ENCODE measurements at places on chromosomes 5 and 9.
A peak's percentile ranks its signal among the peaks of the same experiment; 100 is the strongest.

DNA sequence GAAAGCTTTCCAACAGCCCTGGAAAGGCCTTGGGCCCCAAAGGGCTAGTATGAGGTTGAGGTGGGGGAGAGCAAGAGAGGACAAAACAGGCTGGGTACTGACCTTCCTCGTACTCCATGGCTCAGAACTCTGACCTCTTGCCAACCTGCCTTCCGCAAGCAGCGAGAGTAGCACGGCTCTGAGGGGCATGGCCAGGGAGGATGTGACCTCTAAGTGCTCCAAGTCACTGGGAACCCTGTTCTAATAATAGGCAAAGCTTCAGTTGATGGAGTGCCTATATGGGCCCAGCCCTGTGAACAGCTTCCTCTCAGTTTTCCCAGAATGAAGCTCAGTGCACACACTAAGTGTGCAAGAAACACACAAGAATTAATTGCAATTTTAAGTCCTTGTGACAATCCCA, 127.6 kb upstream of the GABRP start:
- DNase-seq: no peak

DNA sequence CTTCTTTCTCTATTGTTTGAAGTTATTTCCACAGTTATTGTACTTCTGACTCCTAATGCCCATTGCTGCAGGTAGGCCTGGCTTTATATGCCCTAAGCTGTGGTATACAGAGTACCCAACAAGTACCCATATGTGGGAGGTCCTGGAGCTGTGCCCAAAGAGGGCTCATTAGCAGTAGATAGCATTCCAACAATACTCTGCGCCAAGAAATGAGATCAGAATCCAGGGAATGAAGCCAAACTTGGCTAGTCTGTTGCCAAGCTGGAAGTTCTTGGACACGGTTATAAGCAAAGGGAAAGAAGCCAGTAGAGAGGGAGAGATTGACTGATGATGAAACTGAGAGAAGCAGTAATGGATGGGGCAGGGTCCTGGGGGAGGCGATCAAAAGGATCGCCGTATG, 29.7 kb upstream of the FAM169A start:
- no peak for DNase-seq

- DNase-seq: peak; percentile 59
These were observed at the start of gene TRPM3 for GRCh38 chr9:71121275-71122021. TSS of gene TRPM3 (minus strand) at chr9:71121621. CDS start at chr9:71121354, 267 bp downstream.

GRCh38 chr5:69043655-69043996, 50.2 kb upstream of the SLC30A5 start:
- DNase-seq: no peak

GRCh38 chr9:33041432-33042188, 16.5 kb downstream of the DNAJA1 start:
- DNase-seq: no peak

GRCh38 chr5:181121675-181122561, 9.1 kb downstream of the OR2V1 start:
- DNase-seq: no peak

- DNase-seq: no peak
These were observed 249.6 kb downstream of the PIK3R1 start for GRCh38 chr5:68465133-68465532.

DNA sequence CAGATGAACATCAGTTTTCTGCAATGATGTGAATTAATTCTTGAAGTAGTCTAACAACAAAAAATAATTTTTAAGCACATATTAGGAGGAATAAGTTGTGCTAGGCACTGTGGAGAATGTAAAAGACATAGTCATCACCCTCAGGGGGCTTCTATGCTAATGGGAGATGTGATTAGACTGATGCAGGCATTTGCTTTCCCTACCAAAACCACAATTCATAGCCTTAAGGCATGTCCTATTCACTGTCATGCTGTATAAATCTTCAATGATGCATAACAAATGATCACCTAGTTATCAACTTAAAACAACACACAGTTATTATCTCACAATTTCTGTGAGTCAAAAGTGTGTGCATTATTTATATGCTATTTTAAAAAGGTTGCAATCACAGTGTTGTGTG, 422.6 kb downstream of the MAN2A1 start:
- no peak for DNase-seq

- no peak for DNase-seq
These were observed 21.4 kb downstream of the PJA2 start for GRCh38 chr5:109388407-109388806.

DNA sequence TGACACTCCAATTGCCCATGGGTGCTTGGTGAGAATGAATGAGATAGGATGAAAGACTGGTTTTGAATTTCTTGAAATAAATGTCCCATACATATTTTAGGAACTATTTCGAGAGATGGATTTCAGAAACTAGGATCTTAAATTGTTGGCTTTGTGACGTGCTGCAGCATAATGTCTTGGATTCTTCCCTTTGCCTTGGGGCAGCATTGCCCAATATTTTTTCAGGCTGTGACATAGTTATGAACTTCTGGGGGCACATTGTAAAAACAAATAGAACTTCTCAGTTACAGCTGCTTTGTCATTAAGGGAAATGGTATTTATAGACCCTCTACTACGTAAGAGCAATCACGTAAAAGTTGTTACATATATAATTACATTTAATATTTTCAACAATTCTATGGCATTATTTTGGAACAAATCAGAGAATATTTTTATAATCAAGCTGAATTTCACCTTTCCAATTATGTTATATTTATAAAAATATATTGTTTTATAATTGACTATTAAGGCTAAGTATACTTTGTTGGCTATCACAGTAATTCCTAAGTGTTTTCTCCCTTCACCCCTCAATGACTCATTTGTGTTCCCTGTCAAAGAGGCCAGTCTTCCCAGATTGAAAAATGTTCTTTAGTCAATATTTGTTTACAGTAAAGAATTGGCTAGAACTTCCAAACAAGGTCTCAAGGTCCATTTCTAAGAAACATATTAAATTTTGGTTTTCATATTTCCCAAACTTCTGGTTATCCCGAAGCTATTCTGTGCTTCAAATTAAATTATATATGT, 1388.3 kb upstream of the ACO1 start:
- DNase-seq: no peak

DNA sequence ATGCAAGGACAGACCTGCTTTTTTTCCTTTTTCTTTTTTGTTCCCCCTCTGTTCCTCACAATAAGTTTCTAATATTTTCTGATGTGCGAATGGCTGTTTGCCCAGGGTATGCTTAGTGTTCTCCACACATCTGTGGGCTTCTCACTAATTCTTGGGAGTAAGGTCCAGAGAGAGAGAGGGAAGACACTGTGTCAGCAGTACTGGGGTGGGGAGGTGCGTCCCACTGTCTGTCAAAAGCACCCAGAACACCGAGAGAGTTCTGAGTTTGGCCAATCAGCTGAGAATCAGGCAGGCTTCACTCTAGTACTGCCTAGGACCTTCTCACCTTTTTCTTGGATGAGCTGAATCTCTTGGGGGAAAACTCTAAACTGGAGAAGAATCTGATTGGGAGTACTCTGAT, 61.8 kb downstream of the ELL2 start:
- no peak for DNase-seq

GRCh38 chr5:1096838-1097237, 15.0 kb downstream of the SLC12A7 start:
- DNase-seq: no peak

DNA sequence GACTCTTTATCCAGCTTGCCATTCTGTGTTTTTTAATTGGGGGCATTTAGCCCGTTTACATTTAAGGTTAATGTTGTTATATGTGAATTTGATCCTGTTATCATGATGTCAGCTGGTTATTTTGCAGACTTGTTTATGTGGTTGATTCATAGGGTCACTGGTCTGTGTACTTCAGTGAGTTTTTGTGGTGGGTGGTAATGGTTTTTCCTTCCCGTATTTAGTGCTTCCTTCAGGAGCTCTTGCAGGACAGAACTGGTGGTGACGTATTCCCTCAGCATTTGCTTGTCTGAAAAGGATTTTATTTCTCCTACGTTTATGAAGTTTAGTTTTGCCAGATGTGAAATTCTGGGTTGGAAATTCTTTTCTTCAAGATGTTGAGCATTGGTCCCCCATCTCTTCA, 381.1 kb downstream of the MAN2A1 start:
- DNase-seq: no peak

- no peak for DNase-seq
These were observed 43.6 kb upstream of the IPPK start for GRCh38 chr9:92713528-92713927.

DNA sequence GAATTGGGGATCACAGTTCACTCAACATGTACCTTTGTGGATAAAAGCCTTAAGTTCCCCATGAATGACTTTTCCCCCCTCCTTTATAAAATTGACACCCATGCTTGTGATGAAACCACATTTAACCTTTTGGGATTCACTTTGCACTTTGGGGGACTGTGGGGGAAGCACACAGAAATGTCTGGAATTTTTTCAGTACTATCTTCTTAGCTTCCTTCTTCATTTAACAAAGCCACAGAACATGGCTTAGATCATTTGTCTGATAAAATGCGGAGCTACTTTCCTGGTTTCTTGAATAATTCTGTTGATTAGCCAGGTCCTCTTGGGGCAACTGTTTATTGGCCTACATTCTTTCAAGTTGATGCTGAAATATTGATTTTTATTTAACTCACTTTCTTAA, 29.9 kb downstream of the TNFSF15 start:
- DNase-seq: no peak

- peak; percentile 61 for DNase-seq
These were observed 37.9 kb upstream of the NR4A3 start for GRCh38 chr9:99783799-99784198.

- DNase-seq: no peak
These were observed 206.6 kb downstream of the SPOCK1 start for GRCh38 chr5:137292461-137293027.

DNA sequence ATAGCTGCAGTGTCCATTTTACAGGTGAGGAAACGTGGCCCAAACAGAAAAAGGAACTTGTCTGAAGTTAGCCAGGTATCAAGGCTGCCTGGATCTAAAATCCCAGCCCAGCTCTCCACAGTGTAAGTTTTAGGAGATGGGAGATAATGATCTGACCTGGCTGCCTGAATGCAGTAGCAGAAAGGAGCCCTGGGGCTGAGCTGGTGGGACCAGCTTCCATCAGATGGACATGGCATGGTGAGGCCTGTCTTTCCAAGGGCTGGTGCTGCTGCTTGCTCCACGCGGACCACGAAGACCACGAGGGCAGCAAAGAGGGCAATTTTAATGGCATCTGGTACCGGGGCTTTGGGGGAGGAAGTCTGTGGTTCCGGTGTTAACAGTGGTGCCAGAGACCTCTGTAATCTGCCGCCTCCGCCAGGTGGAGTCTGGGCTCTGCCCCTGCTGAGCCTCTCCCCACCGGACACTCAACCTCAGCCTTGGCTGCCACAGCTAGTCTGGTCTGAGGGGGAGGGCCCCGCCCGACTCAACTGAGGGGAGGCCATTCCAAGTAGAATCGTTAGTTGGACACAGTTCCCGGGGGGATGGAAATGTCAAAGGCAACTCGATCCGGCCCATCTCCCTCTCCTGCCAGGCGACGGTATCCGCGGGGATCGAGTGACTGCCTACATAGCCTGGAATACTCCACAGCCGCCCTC, 650 bp downstream of the MYORG start:
- DNase-seq: peak; percentile 75

DNA sequence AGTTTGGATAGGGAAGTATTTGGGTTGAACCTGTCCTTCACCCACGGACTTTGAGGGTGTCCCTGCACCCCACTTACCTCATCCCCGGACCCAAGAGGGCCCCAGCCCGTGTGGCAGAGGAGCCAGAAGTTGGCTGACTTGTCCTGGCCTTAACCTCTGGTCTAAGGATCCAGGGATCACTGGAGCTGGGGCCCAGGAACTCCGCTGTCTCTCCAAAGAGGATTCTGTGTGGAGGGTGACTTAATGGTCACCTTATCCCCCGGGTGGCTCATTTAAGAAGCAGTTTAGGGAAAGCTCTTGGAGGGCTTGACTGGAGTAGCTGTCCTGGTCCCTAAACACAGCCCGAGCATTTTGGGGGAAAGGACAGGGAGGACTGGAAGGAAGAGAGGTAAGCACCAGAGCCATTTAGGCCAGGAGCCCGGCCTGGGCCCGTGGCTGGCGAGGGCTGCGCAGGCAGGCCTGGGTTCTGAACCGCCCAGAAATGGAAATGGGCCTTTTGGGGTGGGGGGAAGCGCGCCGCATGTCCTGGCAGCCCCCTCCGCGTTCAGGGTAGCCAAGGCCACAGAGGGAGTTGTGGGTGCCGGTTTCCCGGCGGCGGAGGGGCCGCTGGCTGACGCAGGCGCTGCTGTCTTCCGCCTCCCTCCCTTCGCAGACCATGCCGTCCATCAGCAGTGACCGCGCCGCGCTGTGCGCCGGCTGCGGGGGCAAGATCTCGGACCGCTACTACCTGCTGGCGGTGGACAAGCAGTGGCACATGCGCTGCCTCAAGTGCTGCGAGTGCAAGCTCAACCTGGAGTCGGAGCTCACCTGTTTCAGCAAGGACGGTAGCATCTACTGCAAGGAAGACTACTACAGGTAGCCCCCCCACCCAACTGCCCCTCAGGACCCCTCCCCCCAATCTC, 2.0 kb downstream of the LHX2 start:
- peak; percentile 61 for DNase-seq

DNA sequence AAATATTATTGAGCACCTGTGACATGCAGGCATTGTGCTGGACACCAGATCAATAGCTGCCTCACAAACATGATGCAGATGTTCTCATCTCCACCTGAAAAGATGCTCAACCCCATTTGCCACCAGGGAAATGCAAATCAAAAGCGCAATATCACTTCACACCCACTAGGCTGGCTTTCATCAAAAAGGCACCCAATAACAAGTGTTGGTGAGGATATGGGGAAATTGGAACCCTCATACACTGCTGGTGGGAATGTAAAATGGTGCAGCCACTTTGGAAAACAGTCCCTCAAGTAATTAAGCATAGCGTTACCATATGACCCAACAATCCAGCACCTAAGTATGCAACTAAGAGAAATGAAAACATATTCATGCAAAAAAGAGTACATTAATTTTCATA, 24.7 kb downstream of the FGF1 start:
- no peak for DNase-seq

- DNase-seq: no peak
These were observed 33.1 kb upstream of the ZNF462 start for GRCh38 chr9:106829666-106830408.

DNA sequence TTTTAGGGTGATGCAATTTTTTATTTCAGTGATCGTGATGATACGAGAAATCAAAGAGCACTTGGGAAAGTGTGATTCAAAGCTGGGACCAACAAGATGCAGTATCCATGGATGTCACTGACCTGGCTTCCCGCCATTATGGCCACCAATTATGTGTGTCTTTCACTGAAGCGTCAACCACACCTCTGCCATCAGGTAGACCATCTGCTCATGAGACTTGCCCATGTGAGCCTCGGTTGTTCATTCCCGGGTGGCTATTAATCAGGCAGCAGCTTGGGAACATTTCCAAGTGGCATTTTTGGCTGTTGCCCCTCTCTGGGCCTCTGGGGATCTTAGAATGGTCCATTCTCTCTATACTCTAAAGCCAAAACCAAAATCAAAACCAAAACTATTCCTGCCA, 436.0 kb upstream of the ADAMTSL1 start:
- no peak for DNase-seq
